NT2/D1 (cell line): ENCODE measurements at places on chromosomes 3 and 15.

GRCh38 chr15:60710656-60711055, 231.7 kb upstream of the ICE2 start:
- no peak for DNase-seq

GRCh38 chr3:128567705-128568356, 74.8 kb upstream of the GATA2 start:
- DNase-seq: no peak

- DNase-seq: no peak
These were observed 75.3 kb upstream of the BOC start for GRCh38 chr3:113136071-113136470.

DNA sequence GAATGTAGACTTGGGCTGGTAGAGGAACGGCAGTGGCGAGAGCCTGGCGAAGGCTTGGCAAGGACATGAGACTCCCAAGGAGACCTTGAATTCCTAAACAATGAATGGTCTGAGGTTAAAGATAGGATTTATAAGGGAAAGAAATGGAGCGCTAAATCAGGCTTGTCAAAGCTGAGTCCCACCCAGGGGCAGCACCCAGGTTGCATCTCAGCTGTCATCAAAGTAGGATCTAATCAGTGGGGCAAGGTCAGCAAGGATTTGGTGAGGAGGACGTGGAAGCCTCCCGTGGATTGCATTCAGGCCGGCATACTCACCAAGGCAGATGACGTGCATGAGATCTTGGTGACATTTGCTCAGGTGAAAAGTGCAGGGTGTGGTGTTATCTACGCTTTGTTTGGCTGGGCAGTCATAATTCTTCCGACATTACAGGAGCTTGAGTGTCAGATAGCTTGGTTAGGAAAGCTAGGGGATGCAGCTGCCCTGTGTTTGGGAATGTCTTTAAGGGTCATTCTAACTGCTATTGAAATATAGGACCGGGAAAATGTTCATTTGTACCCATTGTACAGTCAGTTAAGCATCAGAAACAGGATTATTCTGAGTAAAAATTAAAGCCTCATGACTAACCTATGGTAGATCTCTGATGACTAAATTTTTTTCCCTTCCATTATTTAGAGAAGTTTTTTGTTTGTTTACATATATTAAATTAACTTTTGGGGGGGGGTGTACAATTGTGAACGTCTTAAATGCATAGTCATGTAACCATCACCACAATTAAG, 99.4 kb upstream of the TSC22D2 start:
- DNase-seq: no peak

- peak; percentile 16 for DNase-seq
These were observed 289.0 kb upstream of the RASGRP1 start for GRCh38 chr15:38853608-38854007.

DNA sequence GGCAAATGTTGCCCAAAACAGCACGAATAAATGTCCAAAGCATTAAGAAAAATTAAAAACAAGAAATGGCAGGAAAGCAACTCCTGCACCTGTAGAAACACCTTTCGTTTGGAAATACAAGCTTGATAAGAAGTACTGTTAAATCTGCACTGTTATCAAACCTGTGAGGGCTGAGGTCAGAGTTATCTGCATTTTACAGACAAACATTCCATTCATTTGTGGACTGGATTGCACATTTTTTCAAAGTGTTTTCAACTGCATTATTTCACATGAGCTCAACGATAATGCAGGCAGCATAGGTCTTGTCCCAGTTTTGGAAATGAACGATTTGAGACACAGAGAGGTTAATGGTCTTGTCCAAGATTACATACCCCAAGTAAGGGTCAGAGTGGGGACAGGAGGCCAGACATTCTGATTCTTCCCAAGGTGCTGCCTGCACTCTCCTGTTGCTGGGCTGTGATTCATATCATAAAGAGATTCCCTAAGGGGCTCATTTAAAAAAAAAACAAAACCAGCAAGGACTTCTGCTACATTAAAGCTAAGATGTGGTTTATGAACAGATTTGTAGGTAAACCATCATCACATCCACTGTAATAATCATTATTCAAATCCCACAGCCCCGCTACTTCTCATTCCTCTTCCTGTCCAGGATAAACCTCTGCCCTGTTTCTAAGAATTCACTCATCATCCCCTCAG, 13.0 kb downstream of the GUCA1C start:
- DNase-seq: no peak

DNA sequence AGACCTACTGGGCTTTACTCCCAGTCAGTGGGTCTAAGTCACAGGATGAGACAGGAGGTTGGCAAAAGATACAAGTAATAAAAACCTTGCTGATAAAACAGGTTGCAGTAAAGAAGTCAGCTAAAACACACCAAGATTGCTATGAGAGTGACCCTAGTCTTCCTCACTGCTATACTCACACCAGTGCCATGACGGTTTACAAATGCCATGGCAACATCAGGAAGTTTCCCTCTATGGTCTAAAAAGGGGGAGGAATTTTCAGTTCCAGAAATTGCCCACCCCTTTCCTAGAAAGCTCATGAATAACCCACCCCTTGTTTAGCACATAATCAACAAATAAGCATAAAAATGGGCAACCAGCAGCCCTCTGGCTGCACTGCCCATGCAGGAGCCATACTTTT, 966.7 kb upstream of the ROBO1 start:
- no peak for DNase-seq

DNA sequence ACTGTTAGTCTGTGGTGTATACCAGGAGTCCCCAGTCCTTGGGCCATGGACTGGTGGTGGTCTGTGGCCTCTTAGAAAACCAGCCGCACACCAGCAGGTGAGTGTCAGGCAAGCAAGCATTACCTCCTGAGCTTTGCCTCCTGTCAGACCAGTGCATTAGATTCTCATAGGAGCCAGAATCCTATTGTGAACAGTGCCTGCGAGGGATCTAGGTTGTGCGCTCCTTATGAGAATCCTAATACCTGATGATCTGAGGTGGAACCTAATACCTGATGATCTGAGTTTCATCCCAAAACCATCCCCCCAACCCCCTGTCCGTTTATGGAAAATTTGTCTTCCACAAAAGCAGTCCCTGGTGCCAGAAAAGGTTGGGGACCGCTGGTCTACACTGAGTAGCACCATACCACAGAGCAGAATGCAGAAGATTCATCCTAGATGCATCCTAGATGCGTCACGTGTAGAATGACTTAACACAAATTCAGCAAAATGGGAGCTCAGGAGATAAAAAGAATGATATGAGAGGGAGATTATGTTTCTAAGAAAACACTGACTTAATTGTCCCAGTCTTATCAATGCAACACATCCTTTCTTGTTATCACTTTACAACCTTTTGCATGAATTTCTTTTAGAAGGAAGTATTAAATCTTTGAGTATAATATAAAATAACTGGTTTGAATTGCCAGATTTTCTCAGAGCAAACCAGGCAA, 28.5 kb downstream of the SELENOT start:
- DNase-seq: no peak

- peak; percentile 46 for DNase-seq
These were observed 8.5 kb upstream of the SLC24A5 start for GRCh38 chr15:48112242-48112641.

- peak; percentile 48 for DNase-seq
These were observed 80.0 kb upstream of the CACNA2D3 start for GRCh38 chr3:54042259-54042823.

- DNase-seq: no peak
These were observed 142.7 kb upstream of the IGF1R start for GRCh38 chr15:98505611-98506031.

- DNase-seq: peak; percentile 71
These were observed 55.3 kb upstream of the CA12 start for GRCh38 chr15:63436872-63437375.

DNA sequence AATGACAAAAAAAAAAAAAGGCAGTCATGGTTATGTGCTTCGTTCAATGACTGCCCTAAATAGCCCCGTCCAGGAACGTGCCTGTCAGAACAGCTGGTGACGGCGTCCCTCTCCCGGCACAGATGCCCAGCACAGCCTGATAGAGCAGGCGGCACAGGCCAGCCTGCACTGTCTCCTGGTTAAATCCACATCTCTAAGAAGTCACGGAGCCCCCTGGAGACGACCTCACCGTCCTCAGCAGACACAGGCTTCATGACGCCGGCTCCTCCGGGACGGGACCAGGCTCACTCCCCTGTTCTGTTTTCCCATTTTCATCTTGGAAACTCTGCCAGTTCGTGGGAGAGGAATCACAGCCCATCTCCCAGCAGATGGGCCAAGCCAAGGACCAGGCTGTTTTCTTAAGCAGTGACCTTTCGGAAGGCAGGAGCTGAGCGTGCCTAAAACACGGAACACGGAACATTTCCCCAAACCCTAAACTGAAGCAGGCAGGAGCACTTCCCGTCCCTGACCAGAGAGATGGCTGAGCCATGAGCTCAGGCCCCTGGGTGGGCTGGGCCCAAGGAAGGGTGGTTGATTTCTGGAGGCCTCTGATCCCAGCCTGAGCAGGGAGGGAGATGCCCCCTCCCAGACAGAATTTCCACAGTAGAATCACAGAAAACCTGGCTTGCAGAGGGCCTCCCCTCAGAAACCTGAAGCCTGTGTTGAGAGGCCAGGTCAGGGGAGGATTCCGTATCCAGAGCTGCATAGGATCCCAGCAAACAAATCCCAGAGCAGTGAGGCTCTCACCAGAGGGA, 35.9 kb downstream of the ADCY5 start:
- DNase-seq: no peak
